NCI-H510A treated with DMSO at 0.1 percent for 48 hours (cell line): ENCODE measurements at places on chromosomes 7 and 10.

DNA sequence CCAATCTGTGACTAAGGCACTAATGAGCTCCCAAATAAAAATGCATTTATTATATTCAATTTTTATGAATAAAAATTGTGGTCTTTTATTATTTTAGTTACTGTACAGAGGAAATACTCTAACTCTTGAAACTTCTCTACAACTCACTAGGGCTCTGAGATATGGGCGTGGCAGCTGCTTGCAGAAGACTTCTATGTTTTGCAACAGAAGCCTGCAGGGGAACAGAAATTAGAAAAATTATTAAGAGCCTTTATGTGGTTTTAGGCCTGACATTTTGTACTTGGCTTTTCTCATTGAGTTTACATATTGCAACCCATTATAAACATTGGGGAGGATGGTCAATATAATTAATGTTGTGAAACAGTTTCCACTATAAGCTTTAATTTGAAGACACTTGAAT, 581.4 kb downstream of the TNS3 start:
- no peak for DNase-seq

- peak; percentile 80 for DNase-seq
Observed at GRCh38 chr7:129780257-129780973, 168.9 kb downstream of the NRF1 start.

- DNase-seq = no peak
Observed at GRCh38 chr10:131991726-131992125, 10.0 kb upstream of the BNIP3 start.

- no peak for DNase-seq
Observed at GRCh38 chr10:100043796-100044195, 34.0 kb upstream of the DNMBP start.

GRCh38 chr7:30927559-30927958, 15.9 kb downstream of the AQP1 start:
- DNase-seq = no peak

DNA sequence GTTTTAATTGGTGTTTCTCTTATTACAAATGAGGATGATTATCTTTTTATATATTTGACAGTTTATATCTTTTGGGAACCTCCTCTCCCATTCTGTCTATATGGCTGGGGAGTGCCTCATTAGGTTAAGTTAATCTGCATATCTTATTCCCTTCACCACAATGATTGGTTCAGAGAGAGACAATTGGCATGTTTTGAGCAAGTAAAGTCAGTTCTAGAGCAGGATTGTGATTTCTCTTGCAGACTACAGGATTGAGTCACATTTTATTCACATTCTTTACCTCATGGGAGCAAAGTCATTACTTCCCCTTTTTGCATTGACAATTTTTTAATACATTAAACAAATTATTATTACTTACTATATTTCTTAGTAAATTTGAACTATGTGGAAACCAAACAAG, 345.6 kb downstream of the MDFIC start:
- no peak for DNase-seq

GRCh38 chr10:79142064-79142491, 73.3 kb downstream of the ZMIZ1 start:
- DNase-seq = no peak

GRCh38 chr7:131504157-131504899, 52.1 kb downstream of the PODXL start:
- DNase-seq = no peak

GRCh38 chr10:68598978-68599770, 39.0 kb downstream of the TET1 start:
- DNase-seq = peak; percentile 57

DNA sequence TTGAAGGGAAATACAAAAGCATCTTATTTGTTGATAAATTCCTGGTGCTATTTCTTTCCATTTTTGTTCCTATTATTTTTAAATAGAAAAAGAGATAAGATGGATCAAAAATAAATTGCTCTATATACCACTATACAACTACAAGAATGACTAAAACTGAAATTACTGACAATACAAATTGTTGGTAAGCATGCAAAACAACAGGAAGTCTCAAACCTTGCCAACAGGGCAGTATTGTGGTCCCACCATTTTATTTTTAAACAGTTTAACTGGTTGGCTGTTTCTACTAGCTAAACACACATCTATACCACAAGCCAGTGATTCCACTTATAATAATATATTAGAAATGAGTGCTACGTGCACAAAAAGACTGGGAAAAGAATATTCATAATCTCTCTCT, 213.0 kb downstream of the JAZF1 start:
- DNase-seq = no peak

DNA sequence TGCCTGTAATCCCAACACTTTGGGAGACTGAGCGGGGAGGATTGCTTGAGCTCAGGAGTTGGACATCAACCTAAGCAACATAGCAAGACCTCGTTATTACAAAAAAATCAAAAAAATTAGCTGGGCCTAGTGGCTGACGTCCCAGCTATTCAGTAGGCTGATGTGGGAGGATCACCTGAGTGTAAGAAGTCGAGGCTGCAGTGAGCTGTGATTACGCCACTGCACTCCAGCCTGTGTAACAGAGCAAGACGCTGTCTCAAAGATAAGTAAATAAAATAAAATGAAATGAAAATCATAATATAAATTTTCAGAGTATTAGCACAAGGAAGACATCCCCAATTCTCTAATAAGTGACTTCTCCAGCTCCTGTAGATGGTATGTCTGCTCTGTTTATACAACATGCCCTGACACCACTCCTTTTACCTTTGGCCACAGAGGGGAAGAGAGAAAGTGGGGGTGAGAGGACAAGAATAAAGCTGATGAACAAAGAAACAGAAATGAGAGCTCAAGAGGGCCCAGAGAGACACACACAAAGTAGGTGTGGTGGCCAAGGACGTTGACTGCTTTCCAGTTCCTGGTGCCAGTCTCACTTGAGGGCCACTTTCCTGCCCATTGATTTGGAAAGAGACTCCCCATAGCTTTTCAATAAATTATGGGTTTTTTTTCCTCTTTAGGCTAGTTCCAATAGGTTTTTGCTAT, 62.9 kb downstream of the PTTG1IP2 start:
- DNase-seq = no peak

- no peak for DNase-seq
Observed at GRCh38 chr7:4895766-4896165, 12.2 kb upstream of the RADIL start.

DNA sequence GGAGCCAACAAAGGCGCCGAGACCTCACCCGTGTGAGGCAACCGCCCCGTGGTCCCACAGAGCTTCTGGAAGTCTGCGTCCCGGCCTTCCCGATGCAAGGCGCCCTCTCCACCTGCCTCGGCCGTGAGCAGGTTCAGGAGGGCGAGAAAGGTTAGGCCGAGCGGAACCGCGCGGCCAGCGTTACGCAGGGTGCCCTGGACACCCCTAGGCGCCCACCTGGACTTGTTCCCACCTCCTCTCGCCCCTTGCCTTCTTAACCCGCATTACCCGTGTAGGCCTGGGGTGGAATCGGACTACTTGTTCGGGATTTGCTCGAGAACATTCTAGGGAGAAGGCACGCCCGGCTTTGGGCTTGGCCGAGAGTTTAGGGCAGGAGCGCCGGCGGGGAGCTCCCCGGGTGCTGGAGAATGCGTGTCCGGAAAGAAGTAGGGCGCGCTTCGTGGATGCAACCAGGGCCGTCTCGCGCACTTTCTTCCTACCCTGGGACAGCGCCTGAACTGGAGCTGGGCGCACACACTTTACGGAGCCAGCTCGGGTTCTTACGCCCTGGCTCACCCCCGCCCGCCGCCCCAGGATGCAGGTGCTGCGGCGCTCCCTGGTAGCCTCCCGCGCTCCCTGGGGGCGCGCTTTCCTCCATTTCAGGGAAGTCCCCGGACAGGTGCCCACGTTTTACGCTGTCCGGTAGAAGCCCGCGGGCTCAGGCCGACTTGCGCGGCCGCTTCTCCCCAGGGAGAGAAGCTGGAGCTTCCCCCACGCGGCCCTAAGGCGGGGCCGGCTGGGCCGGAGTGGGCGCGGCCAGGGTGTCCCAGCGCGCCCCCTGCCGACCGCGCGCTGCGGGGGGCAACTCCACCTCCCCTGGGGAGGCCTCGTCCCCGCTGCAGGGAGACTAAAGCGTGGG, 74.5 kb downstream of the INSIG1 start:
- DNase-seq = no peak
